Stimulated activated CD4-positive, alpha-beta T cell treated with anti-CD3 and anti-CD28 coated beads, Interleukin-4, amount 100 ng/mL, for 24 hours (primary cell): ENCODE measurements at places on chromosomes 7 and 10.

- DNase-seq, result no peak
These were observed 235.2 kb downstream of the ZMYND11 start for GRCh38 chr10:370449-370825.

DNA sequence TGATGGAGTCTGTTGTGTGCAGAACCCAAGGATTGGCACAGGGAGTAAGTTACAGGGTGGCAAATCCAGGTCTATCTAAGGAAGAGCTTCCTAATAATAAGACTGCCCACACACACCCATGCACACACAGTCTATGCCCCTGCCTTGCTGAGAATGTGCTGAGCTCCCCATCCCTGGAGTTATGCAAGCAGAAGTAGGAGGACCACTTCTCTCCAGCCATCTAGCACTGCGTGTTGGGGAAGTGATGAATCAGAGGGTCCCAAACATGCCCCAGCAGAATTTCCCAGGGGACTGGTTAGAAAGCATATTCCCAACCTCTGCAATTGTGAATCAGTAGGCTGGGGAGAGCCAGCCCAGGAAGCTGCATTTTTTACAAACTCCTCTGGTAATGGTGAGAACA lies 117.2 kb downstream of the CDH23 start:
- DNase-seq, result no peak

DNA sequence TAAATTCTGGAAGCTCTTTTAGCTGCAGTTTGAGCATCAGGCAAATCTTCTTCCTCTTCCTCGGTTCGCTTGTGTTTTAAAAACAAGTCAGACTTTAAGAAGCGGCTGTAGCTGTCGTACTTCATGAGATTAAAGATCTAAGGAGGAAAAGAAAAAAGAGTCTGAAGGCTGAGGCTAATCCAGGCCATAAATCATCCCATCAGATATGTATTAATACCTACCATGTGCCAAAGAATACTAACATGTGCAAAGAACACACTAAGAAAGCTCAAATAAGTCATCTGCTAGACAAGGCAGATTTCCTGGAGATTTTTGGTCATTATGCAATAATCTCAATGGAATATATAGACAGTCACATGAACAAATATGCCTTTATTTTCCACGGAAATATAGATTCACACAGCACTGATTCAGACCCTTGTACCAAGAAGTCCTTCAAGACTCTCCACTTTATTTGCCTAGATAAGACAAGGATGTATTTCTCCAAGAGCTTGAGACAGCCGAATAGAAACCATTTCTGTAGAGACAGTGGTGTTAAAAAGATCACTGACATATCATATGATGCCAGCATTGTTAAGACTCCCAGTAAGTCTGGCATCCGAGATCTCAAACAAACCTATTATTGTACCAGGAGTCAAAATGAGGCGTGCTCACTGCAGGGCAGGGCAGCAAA lies 42.3 kb downstream of the RGS10 start:
- DNase-seq, result no peak

DNA sequence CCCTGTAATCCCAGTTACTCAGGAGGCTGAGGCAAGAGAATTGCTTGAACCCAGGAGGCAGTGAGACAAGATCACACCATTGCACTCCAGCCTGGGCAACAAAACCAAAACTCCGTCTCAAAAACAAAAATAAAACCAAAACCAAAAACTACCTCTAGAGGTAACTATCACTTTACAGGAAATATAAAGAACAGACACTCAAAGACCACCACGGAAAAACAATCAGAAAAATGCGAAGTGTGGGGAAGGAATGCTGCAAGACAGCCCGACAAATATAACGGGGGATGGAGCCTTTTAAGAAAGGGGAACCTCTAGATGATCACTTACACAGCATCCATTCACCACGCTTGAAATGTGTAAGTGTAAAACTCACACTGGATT lies 4.3 kb downstream of the HNRNPF start:
- DNase-seq, result no peak

- DNase-seq, result peak; percentile 14
These were observed 127.1 kb upstream of the AOAH start for GRCh38 chr7:36851382-36851781.

DNA sequence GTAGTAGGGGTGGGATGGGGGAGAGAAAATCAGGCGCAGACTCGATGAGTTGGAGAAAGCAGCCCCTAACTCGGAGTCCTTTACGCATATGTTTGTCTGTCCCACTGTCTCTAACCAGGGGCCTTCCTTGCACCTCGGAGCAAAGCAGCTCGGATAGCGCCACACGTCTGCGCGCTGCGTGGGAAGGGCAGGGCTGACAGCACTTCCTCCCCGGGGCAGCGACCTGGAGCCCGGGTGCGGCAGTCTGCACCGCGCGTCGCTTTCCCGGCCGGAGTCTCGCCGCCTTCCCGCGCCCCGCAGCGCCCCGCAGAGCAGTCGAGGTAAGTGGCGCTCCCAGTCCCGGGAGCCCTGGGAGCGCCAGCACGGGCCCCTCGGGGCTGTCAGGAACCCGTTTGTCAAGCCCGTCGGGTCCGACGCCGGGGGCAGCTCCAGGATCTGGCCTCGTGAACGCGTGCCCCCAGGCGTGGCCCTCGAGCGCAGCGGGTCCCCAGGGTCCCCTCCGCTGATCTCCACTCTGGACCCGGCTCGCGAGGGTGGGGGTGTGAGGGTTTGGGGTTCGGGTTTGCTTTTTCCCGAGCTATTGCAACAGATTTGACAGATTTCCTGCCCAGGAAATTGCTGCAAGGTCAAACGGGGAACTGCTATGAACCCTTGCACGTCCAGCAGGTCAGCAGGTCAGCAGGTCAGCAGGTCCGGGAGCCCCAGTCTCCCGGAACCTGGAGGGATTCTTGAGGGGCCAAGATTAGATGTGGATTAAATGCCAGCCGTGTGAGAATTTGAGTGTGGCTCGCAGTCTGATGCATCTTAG lies 597 bp downstream of the APBB1IP start:
- DNase-seq, result peak; percentile 81

GRCh38 chr7:45073786-45074527 lies 14.8 kb downstream of the NACAD start:
- DNase-seq, result no peak

- no peak for DNase-seq
These were observed 124.2 kb downstream of the PLPP4 start for GRCh38 chr10:120580918-120581895.

- no peak for DNase-seq
These were observed 294.3 kb upstream of the PFKP start for GRCh38 chr10:2772816-2773631.

GRCh38 chr7:140060788-140061606 lies 1.8 kb downstream of the PARP12 start:
- DNase-seq, result no peak

DNA sequence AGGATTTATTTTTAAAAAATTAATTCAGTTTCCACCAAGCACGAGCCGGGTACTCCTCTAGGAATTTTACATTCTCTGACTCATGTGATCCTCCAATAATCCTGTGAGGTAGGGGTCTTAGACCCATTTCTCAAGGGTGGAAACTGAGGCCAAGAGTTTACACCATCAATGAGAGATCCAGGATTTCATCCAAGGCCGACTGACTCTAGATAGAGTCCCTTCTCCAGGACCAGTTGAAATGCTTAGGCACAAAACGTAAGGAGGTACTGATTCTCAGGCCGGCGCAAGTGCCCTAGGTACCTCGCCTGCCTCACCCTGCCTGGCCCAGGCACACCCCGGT lies 95.7 kb upstream of the DUSP5 start:
- no peak for DNase-seq
